ENCODE measurements at places on chromosomes 1 and 21.

DNA sequence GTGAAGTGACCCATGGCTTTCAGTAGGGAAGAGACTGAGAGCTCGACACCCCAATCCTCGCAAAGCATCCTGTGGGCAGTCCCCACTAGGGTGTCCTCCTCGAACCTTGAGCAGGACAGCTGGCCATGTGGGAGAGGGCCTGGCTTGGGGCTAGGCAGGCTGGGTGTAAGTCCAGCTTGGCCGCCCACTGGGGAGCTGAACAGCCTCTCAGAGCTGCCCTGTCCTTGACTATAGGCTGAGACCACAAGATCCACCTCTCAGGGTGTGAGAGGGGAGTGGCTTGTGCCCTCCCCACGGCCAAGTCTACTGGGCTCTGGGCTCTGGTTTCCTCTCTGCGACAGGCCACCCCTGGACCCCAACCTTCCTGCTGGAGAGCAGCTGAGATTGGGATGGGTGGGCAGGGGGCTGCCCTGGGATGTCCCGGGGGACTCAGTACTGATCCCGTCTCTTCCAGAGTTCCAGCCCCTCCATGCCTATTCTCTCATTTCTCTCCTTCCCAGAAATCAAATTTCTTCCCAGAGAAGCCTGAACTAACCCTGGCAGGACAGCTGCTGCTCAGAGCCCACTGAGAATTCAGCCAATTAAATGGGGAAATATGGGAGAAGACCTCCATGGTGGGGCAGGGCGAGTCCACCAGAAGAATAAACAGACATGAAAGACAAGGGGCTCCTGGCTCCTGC lies 282.9 kb downstream of the PTPRU start:
- no peak for DNase-seq

DNA sequence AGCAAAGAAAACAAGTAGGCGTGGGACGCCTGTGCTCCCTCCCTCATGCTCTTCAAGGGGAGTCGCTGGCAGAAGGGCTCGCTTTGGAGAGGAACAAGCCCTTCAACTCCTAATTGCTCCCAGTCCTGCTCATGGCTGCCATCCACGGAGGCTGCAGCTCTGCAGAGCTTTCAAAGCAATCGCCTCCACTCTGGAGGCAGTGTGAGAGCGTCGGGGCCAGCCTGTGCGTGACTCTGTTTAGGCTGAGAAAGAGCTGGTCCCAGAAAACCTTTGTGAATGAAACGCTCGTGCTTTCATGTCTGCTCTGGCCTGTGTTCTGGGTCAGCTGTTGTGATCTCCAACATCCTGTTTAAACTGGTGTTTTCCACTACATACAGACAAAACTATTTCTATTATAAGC lies 23.9 kb upstream of the RUNX1 start:
- DNase-seq: no peak

DNA sequence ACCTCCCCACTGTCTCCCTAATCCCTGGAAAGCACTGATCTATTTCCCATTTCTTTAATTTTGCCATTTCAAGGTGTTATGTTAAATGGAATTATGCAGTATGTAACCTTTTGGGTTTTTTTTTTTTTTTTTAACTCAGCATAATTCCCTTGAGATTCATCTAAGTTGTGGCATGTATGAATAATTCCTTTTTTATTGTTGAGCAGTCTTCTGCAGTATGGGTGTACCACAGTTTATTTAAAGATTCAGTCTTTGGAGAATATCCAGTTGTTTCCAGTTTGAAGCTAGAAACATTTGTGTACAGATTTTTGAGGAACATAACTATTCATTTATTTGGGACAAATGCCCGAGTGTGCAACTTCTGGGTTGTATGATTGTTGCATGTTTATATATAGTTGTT lies 162.2 kb upstream of the FAM78B start:
- no peak for DNase-seq

GRCh38 chr1:162040001-162040400 lies 16.3 kb upstream of the OLFML2B start:
- no peak for DNase-seq

DNA sequence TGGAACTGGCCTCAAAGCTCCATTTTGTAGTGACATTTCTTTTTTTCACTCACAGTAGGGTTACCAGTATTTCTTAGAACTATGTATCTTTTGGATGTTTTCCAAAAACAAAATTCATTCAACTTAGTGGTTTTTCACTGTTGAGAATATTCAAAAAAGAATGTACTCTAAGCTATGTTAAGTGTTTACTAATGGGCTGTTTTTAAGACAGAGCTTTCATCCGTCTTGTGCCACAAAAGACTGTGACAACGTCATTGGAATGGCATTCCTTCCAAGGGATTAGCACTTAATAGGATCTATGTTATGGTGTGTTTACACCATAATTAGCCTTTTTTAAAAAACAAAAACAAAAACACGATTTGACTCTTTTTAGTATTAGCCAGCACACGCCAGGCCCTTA lies 66.8 kb downstream of the TTC3 start:
- DNase-seq: no peak

DNA sequence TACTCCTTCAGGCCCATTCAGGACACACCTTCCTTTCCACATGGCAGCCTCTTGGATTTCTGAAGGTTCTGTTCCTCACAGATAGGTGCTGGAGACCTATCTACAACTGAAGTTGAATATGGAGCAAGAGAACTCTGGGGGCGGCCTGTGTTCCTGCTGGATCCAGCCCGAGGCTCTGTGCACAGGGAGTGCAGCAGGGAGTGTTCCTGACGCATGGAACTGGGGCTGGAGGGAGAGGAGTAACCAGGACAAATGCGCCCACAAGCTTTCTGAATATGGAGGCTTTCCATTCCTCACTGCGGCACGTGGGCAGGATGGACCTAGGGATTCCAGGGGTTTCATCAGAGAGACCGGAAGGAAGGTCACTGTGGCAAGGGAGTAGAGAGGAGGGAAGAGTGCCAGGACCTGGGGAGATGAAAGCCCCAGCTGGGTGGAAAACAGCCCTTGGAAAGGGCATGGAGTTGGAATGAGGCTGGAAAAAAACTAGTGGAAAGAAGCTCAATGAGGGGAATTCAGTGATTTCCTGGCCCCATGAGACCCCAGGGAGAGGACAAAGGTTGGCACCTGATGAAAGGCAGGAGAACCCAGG lies 12.5 kb downstream of the PM20D1 start:
- DNase-seq: no peak

DNA sequence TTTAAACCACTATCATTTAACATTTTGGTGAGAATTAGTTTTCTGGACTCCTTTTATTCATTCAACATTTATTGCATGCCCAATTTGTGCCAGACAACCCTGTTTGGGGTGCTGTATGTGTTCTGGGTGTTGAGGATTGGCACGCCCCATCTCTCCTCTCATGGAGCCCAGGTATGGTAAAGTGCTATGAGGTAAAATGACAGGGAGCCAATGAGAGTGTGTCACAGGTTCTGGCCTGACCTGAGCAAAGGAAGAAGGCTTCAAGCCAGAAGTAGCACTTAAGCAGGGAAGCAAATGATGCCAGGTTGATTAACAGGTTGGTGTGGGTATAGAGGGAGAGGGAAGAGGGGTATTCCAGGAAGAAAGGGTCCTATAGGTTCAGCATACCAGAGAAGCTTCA lies 21.1 kb upstream of the SLC22A15 start:
- no peak for DNase-seq

DNA sequence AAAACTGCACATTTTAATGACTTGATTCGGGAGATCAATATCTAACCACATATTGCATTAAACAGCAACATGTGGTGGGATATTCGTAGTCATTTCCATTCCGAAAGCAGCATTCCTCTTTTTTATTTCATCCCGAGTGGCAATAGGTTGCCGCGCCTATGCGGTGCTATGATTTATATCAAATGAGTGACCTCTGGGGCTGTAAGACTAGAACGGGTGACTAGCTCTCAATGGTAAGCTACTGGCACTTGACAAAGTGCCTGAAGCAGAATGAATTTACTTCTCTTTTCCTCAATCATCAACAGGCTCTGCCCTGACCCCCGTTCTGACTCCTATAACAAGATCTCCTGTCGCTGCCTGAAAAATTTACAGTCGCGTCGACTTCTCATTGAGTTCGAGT lies 162.3 kb downstream of the ZNF281 start:
- DNase-seq: no peak

GRCh38 chr1:26923711-26924110 lies 2.2 kb downstream of the NUDC start:
- no peak for DNase-seq

DNA sequence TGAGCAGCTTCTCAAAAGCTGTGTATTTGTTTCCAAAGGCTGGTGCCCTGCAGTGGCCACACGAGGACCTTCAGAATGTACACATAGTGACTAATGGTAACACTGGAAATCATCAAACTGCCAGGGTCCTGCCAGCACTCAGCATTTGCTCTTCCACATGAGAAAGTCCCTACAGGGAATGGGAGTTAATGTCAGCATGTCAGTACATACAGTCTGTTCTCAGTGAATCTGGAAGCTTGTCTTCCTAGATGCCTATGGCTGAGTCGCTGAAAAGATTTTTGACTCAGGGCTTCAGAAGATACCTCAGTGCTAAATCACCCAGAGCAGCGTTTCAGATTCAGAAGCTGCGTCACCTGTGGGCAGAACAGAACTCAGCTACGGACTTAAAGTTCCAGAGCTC lies 108.2 kb downstream of the CDC7 start:
- DNase-seq: no peak

DNA sequence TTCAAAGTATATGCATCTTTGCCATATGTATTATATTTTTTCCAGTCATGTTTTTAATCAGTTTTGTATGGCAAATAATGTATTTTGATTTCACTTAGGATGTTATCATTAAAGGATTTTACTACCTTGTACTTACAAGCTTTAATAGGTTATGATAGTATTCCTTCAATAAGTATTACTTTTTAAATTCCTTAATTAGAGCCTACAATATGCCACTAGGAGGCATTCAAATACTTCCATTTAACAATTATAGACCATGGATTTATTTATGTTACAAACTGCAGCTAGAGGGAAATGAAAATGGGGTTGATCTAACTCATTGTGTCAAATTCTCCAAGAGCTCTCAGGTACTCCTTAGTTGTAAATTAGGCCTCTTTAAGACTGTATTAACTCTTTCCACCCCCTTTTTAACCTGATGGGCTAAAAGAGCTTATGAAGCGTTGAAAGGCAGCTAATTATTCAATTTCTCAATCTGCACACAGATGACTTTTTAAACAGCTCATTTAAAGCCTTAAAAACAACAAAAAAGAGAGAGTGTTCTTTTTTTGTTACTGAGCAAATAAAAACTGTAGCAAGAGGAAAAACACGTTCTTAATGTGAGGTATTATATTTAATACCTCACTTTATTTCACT lies 156.2 kb downstream of the DENND1B start:
- DNase-seq: no peak

GRCh38 chr1:207868774-207869721 lies 41.9 kb downstream of the CD34 start:
- DNase-seq: peak; percentile 58

- no peak for DNase-seq
Measured at GRCh38 chr1:109272831-109273547, 10.0 kb downstream of the PSRC1 start.

DNA sequence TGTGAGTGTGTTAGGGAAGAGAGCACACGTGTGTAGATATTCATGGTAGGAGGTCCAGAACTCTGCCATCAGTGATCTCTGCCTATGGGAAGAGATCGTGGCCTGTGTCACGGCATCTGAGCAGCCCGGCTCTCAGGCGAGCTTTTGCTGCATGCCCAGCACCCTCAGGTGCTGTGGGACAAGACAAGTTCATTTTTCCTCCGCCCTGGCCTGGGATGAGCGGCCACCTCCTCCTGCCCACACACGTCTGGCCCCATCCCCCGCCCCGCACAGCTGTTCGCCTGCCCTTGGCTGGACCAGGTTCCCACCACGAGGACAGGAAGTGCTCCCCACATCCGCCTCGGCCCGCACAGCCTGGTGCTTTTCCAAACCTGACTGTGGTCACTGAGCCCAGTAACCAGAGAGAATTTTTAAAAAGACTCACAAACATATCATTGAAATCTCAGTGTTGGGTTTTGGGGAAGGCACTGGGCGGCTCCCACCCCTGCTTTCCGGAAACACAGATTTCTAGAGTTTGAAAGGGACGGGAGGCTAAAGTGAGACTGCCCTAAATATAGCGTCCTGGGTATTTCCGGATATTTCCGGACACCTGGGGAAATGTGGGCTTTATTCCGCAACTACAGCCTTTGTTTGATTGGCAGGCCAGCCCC lies 18.0 kb downstream of the BMP8A start:
- no peak for DNase-seq

GRCh38 chr1:220692436-220693228 lies 2.5 kb downstream of the C1orf115 start:
- DNase-seq: no peak

DNA sequence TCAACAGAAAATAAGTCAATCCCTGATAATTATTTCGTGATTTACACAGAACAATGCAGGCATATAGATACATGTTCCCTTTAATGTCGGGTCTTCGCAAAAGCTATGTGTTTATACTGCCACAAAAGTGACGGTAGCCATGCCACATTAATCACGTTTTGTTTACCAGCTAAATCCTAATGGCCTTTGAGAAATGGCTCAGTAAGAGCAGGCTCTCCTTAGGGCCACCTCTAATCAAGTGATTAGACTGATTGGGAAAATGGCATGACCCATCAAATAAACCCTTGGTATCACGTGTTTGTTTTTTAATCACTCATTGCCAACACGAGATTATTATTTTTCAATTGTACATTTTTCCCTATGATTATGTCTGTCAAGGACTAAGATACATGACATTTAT lies 102.0 kb upstream of the USP25 start:
- DNase-seq: no peak

GRCh38 chr21:26739189-26739588 lies 106.0 kb downstream of the ADAMTS1 start:
- DNase-seq: no peak

- no peak for DNase-seq
Measured at GRCh38 chr1:219574484-219575087, 38.3 kb downstream of the ZC3H11B start.

DNA sequence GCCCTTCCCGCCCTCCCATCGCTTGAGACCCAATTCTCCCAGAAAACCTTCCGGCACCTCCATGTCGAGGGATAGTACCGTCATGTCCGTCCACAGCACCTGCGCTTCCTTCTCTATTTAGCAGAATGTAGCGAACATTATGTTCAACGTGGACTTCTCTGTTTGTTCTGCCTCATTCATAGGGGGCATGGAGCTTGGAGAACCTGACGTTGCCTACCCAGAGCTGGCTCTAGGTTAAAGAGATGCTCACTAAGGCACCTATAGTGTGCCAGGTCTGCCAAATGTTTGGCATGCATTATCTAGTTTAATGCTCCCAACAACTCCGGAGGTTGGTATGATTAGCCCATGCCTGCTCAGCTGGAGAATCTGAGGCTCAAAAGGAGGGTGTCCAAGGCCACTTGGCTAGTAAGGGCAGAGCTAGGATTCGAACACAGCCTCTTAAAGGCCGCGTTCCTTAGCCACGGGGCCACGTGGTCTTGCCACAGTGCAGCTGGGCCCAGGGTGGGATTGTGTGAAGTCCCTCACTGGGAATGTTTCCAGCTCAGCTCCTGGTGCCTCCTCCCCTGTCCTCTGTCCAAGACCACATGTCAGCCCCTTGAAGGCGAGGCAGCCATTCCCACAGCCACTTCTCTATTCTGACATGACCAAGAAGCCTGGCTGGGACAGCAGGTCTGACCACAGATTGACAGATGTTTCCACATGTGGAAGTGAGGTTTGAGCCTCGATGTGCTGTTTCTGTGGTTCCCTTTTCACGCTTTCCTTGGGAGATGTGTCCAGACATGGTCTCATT lies 57.8 kb downstream of the RUNX3 start:
- no peak for DNase-seq

- no peak for DNase-seq
Measured at GRCh38 chr1:87968197-87968955, 639.7 kb downstream of the LMO4 start.

- no peak for DNase-seq
Measured at GRCh38 chr1:43101061-43101460, 71.0 kb downstream of the EBNA1BP2 start.

- peak; percentile 36 for DNase-seq
Measured at GRCh38 chr1:100400404-100400803, 48.1 kb downstream of the CDC14A start.

Measured in DMS153 (cell line).